NCI-H2081 (cell line): ENCODE measurements at places on chromosomes 2 and 18.

GRCh38 chr2:224025874-224026273 is 13.2 kb downstream of the SERPINE2 start:
- DNase-seq, result no peak

DNA sequence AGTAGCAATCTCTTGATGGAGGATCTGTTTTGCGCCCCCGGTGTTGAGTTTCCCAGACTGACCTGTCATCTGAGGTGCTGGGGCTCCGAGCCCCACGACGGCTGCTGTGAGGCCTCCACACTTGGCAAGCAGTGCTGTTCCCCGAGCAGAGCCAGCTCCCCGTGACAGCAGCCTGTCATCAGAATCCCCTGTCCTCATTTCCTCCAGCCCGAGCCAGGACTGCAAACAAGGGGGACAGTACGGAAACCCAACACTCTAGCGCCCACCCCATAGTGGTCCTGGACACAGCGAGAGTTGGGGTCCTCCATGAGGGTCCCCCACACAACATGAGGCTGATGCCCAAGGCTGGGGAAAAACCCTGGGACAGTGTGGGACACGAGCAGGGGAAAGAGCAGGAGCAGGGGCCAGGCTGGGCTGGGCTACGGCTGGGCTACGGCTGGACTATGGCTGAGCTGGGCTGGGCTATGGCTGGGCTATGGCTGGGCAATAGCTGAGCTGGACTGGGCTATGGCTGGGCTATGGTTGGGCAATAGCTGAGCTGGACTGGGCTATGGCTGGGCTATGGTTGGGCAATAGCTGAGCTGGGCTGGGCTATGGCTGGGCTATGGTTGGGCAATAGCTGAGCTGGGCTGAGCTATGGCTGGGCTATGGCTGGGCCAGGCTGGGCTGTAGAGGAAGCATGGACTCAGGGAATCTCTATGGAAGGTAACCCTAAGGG is 1.5 kb upstream of the KLHL30 start:
- DNase-seq, result no peak

DNA sequence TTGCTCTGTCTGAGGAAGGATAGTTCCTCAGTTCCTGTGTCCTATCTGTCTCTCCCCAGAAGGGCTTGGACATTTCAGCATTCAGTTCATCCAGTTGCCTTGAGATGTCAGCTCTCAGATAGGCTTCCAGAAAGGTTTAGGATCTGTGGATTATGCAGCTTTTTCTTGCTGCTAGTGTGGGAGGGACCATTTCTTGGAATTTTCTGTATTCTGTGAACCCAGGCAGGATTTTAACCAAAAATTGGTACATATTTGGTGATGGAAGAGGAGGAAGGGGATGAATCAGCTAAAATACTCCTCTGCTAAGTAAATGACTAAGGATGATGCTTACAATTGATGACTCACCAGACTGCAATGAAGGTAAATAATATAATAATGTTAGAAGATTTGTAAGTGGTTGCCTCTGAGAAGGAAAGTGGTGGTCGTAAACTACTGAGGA is 58.6 kb upstream of the DOCK10 start:
- DNase-seq, result no peak

DNA sequence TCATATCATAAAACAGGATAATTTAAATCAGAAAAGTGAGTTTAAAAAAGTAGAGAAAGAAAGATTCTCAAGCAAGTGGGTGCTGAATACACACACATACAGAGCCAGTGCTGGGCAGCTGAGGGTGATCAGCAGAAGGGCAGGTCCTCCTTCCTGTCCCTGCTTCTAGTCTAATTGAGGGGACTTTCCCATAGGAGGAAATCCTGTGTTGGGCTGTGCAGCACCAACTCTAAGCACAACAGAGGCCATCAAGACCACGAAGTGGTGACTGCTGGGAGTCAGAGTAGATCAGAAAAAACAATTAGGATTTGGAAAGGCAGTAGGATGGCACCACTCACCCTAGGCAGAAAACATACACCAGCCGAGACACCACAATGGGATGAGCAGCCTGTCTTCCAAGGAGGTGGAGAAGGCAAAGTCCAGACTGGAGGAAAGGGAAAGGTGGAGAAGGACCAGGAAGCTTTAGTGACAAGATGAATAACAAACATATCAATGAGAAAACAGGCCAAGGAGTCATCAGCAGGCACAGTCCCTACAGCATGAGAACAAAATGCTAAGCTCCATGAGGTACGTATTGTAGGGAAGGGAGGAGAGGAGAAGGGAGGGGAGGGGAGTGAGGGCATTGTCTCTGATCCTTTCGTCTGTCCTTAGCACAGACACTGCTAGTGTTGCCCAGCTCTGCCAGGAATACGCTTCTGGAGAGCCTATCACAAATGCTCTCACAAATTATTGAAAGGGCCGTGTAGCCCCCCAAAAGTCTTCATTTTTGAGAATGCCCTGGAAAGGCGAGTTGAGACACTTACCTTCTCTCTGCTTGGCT is 16.7 kb upstream of the MSGN1 start:
- no peak for DNase-seq

DNA sequence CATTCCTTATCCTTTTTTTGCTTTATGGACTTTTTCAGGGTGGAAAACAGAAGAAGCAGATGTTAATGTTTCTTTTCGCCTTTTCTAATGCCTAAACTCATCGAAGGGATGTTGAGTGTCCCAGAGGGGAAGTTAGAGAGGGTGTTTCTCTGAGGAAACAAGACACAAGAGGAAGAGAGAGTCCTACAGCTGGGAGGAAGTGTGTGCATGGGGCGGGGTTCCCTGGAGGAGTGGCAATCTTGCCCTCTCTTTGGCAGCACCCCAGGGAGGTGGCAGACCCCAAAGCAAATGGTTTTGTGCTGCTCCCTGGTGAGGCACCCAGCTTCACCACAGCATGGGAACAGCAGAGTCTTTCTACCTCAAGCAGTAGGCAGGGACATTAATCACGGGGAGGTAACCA is 377.6 kb downstream of the RND3 start:
- DNase-seq, result no peak

- no peak for DNase-seq
Observed at GRCh38 chr2:241796610-241797138, 12.3 kb upstream of the NEU4 start.

- DNase-seq, result no peak
Observed at GRCh38 chr2:63594660-63595059, 5.9 kb downstream of the MDH1 start.

DNA sequence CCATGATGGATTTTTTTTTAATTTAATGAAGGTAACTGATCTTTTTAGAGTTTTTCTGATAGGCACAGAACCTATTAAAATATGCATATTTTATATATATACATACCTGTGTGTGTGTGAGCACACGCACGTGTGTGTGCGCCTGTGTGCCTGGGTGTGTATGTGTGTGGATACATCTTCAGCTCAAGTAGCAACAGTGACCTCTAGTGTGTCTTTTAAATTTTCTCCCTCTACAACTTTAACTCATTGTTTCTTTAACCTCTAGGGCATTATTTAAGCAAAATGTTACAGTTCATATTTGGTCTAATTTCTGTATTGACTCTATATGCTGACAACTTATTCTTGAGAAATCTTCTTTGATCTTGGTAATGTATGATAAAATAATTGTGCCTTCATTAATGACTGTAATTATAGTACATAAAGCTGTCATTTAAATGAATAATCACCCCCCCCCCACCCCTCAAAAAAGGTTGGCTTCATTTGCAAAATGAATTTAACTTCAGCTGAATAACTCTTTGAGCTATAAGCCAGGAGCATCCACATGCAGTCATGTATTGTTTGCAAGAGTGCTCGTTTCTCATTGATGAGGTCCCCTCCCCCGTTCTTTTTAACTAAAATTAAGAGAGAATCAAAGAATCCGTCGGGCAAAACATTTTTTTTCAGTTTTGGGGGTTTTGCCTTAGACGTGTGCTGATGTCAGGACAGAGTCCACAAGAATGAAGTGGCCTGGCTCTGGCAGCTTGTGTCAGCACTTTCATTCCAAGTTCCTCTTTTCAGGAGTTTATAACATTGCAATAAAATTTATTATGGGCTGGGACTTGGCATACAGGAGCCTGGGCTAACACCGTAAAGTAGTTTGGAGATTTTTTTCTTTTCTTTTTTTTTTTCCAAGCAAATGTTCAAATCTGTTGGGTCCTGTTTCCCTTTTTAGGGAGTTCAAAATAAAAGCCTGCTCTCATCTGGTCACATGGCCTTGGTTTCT is 80.0 kb downstream of the ETAA1 start:
- peak; percentile 66 for DNase-seq

DNA sequence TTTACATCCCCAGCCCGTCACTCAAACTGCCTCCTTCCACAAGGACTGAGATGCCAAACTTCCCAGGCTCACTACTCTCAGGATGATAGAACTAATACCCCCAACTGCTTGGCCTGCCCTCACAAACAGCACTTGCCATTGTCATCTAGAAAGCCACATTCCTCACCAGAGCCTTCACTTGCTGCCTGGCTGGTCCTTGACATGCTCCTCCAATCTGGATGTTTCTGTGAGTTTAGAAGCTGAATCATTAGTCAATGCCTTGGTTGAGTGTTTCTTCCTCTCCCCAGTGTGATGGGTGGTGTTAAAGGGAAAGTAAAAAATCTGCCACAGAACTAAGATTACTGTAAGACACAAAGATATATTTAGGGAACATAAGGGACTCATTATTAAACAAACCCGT is 52.5 kb downstream of the MARCHF4 start:
- DNase-seq, result no peak

DNA sequence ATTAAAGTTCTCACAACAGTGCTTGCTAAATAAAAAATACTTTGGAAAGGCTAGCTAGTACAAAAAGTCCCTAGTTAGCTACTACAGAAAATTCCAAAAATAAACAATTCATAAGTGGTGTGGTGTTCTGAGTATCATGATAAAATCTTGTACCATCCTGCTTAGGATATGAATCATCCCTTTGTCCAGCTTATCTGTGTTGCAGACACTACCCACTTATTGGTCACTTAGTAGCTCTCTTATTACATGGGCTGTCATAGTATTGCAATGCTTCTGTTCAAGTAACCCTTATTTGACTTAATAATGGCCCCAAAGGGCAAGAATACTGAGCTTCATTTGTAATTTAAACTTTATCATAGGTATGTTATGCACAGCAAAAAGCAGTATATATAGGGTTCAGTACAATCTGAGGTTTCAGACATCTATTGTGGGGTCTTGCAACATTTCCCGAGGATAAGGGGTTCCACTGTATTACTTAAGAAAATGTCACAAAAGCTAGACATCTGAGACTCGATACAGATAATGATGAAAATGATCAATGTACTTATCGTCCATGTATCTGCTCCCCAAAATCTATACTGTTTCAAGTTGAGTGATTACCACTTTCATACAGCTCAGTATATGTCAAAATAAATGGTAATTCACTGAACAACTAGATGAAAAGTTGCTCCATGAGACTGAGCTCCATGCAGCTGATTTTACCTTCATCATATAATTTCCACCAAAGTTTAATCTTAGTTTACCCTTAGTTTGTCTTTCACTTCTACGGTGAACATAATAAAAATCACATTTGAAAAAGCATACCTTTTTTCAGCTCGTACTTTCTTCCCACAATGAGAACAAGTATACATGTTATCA is 93.8 kb downstream of the C2orf74 start:
- DNase-seq, result no peak

DNA sequence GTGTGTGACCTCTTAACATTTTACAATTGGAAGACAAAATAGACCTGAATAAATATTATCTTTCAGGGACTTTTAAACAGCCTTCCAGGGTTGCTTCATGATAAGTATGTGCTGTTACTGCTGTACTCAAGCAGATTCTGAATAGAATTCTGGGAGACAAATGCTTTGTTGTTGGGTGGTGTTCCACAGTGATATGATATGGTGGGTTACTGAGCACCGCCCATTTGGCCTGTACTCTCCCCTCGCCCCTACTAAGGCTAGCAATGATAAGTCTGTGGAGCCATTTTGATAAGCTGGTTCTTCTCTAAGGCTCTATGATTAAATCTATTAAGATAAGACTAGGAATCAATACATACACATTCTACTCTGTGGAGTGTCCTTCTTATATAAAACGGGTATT is 89.8 kb upstream of the ITGA4 start:
- no peak for DNase-seq

DNA sequence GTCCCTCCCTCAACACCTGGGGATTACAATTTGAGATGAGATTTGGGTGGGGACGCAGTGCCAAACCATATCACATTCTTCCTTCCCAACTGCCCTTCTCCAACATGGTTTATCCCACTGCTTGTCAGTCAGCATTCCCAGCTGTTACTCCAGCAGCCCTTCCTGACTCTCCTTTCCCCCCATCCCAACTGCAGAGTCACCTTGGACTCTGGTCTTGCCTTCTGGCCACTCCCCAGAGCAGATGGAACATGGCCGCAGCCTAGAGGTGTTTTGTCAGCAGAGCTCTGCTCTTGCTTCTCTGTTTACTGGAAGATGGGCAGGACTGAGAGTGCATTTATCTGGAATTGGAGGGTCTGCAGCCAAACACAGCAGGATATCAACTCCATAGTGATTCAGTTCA is 51.2 kb upstream of the MEX3C start:
- DNase-seq, result no peak

DNA sequence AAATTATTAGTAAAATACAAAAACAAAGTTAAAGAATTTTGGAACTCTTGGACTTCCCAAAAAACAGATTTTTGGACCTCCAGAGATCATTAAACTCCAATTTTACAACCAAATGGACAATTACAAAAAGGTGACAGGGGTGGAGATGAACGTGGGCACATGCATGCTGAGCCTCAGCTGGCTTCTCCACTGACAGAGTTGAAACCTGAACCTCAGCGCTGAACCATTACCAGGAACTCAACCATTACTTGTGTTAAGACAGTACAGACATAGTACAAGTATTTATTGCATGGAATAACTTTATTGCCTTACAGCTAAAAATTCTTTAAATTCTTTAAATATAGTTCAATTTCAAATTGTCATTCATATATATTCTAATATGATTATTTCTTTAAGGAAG is 33.0 kb upstream of the KIDINS220 start:
- no peak for DNase-seq

- peak; percentile 17 for DNase-seq
Observed at GRCh38 chr2:172308253-172308935, 119.0 kb upstream of the ITGA6 start.

GRCh38 chr2:41872646-41873045 is 175.2 kb upstream of the PKDCC start:
- DNase-seq, result no peak

- DNase-seq, result no peak
Observed at GRCh38 chr2:147623328-147623727, 221.5 kb upstream of the ACVR2A start.

GRCh38 chr18:58668897-58669296 is 2.4 kb upstream of the MALT1 start:
- no peak for DNase-seq

- no peak for DNase-seq
Observed at GRCh38 chr2:51846796-51847195, 814.9 kb upstream of the NRXN1 start.
